ENCODE measurements at places on chromosomes 16 and 17. TPM values are rescaled to one million over a fixed set of nuclear protein-coding genes. Genes with fewer than 3 reads are reported as not detected.

Gene TP53TG3F
- under 0.01 TPM for total RNA-seq

Gene CHD9NB
- total RNA-seq, result 2.6 TPM

Gene G6PC1
- total RNA-seq, result not detected

DNA sequence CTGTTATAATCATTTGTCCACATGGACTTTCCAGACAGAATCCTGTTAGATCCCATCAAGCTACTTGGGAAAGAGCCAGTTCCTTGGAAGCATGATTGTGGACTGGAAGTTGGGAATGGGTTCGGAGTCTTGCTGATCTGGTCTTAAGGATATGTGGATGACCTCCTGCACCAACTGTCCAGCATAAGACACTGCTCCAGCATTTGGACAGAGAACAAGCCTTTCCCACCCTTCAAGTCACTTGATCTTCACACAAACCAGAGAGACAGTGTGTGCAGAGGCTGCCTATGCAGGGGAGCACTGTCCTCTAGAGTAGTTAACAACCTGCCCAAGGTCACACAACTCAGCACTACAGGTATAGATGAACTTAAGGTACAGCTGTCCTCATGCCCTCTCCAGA lies 5.8 kb upstream of the MT1B start:
- no peak for DNase-seq

DNA sequence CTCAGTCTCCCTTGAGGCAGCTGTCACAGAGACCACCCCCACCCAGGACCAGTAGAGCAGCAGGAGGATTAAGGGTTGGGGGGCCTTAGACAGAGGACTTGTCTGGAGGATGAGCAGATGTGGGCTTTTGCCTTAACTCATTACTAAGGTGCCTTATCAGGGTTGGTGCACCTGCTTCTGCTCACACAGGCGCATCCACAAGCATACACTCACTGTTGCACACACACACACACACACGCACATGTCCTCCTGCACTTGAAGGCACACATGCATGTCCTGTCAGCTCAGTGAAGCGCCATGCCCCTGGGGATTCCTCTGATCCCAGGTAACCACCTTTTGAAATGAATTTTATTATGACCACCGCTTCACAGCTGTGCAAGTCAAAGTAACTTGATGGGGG lies 1.2 kb downstream of the GFAP start:
- DNase-seq, result no peak

GRCh38 chr16:1290860-1291575 lies 18.4 kb upstream of the UBE2I start:
- no peak for DNase-seq

- no peak for DNase-seq
Observed at GRCh38 chr17:81013642-81014041, 21.3 kb upstream of the BAIAP2 start.
